ENCODE measurements at places on chromosomes 16 and 17. TPM values are rescaled to one million over a fixed set of nuclear protein-coding genes. Genes with fewer than 3 reads are reported as not detected.

NPIPA3 gene
- 1.7 TPM for total RNA-seq

KRT13 gene
- total RNA-seq = not detected

EME1 gene
- total RNA-seq = 1.4 TPM

KRTAP9-8 gene
- total RNA-seq = not detected

- no peak for DNase-seq
Observed at GRCh38 chr17:58870747-58871146, 115.1 kb downstream of the PPM1E start.

- no peak for DNase-seq
Observed at GRCh38 chr17:80618304-80618703, 73.7 kb downstream of the RPTOR start.

GRCh38 chr17:77119668-77120301, 21.0 kb upstream of the SEC14L1 start:
- DNase-seq = no peak

DNA sequence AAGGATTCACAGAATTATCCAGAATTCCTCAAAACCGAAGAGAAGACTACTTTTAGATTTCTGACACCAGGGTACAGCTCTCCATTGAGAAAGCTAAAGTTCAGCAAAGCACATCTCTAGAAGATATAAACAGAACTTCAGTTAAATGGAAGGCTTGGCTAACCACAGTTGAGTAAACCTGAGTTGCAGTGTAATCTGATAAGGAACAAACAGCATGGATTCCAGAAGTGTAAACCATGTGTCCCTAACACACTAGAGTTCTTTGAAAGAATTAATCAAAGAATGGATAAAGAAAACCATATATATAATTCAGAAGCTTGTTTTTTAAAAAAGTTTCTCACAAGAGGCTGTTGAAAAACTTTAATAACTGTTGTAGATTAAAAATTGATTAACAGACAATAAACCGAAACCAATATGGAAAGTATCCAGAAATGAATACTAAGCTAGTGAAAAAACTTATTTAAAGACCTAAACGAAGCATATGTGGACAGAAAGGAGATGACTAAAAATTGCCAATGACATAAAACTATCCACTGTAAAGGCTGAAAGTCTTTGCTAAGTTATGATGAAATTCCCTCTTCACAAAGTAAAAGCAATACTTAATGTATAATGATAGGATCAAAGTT, 4.3 kb downstream of the RNF43 start:
- no peak for DNase-seq

GRCh38 chr16:28326881-28327610, 34.7 kb downstream of the SBK1 start:
- peak; percentile 34 for DNase-seq

GRCh38 chr16:66596986-66597848, 7.3 kb upstream of the CMTM3 start:
- DNase-seq = no peak

DNA sequence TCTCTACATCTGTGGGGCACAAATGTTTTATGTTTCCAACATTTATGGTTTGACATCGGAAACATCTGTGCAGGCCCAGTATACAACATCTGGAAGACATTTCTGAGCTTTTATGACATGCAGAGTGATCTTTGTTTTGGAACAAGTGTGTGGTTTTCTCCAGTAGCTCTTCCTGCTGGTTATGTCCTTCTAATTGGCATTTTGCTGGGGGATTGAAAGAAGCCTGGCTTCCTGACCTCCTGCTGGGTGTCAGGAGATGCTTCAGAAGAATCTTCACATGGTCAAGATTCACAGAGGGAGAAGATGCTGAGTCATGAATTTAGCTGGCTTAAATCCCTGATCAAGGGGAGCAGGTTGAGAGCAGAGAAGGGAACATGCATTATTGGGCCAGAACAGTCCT, 279.5 kb upstream of the MYOCD start:
- DNase-seq = no peak

DNA sequence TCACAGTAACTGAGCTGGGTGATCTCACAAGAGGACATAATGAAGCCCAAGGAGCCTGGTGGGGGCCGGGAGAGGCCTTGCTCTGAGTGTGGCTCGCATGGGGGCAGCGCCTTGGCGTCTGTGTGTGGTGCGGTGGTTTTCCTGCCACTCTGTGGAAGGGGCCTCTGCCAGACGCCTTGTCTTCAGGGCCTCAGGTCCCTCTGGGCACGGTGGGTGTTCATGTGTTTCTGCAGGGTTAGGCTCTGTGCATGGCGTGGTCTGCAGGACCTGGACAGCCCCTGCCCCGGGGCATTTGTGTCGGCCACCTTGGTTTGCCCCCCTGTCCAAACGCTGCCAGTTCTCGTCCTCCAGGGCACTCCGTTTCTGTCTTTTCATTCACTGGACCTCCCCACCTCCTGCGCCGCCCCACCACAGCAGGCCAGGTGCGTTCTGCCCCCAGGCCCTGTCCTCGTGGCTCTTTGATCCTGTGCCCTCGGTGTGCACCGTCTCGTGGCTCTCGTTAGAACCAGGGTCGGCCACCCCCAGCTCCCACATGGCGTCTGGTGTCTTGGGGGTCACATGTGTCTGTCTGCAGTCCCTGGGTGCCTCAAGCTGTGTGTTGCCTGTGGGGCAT, 43.7 kb upstream of the ZNF750 start:
- no peak for DNase-seq

DNA sequence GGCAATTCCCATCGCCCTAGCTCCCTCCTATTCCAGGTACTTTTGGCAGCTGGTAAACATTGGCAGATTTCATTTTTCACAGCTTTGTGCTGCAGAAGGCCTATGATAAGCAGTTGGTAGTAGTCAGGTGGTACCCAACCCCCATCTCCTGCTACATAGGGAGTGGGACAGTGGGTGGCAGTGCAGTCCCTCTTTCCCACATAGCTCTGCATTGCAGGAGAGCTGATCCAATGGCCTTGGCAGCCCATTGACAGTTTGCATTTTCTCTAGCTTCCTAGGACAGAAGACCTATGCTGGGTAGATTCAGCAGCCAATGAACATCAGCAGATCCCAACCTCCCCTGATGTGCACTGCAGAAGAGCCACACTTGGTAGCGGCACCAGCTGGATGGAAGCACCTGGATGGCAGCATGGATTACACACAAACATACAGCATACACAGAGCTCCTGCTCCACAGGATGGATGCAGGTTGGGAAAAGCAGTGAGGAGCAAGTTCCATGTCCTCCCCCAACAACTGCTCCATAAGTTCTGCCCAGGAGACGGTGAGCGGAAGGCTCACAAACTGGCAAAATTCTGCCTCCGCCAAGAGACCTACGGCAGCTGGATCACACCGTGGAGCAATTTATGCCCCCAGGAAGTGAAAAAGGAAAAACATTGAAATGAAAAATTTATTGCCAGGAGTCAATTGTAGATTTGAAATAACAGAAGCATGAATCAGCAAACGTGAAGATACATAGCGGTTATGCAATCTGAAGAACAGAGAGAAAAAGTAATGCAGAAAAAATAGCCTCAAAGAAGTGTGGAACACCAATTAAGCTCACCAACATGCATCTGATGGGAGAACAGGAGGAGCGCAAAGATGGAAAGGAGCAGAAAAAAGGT, 95.7 kb downstream of the CACNG1 start:
- no peak for DNase-seq

- no peak for DNase-seq
Observed at GRCh38 chr16:57427824-57428223, 19.4 kb downstream of the CIAPIN1 start.

Measured in heart right ventricle (tissue), 16 donors.